ENCODE measurements at places on chromosomes 2 and 18.

DNA sequence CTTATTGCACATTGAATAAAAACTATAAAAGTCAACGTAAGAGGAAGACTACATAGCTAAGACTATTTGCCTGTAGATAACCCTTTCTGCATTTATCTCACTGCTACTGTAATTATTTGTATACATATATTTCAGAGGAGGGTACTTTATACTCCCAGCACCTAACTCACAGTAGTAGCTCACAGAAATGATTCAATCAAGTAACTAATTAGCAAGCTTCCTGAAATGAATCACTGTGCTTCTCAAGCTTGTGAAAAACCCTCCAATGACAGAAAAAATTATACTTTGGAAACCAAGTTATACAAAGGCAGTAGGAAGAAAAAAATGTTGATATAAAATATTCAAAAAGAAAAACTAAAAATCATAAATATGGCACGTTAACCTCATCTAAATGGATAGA lies 124.9 kb downstream of the NBAS start:
- DNase-seq = no peak

DNA sequence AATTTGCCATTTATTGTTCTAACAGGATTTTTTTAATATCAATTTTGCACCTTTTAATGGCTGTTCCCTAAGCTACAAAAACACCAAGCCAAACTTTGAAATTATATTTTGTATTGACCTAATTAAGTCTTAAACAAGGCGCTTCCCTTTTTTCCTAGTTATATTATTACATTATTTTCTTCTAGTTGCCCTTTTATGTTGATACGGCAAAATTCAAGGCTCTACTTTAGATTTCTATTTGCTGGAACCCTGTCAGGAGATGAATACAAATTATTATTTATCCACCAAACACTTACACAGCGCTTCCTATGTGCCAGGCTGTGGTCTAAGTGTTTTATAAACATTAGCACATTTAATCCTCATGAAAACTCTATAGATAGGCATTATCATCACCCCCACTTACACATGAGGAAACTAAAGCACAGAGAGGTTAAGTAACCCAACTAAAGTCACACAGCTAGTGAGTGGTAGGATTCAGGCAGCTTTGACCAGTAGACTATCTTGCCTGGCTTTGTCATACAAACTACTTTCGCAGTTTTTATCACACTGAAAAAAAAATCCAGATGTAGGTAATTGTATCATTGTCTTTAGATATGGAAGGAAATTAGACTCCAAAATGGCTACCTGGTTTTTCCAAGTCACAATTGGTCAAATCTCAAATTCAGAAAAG lies 456.5 kb downstream of the STK39 start:
- DNase-seq = no peak

DNA sequence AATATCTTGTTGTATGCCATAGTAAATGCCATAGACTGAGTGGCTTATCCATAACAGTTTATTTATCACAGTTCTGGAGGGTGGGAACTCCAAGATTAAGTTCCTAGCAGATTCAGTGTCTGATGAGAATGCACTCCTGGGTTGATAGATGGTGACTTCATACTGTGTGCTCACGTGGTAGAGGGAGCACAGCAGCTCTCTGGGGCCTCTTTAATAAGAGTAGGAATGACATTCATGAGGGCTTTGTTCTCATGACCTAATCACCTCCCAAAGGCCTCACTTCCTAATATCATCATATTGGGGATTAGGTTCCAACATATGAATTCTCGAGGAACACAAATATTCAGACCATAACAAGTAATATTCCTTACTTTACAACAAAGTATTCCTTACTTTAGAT lies 98.1 kb upstream of the SH3BP4 start:
- no peak for DNase-seq

DNA sequence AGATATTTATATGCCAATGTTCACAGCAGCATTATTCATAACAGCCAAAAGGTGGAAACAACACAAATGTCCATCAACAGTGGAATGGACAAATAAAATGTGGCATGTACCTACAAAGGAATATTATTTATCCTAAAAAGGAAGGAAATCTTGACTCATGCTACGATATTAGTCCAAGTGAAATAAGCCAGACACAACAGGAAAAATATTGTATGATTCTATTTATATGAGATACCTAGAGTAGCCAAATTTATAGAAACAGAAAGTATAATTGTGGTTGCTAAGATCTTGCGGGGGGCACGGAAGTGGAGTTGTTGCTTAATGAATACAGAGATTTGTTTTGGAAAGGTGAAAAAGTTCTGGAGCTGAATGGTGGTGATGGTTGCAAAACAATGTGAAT lies 33.0 kb upstream of the CCDC150 start:
- no peak for DNase-seq
